ENCODE measurements at places on chromosomes 6 and 20.
A peak's percentile ranks its signal among the peaks of the same experiment; 100 is the strongest.

DNA sequence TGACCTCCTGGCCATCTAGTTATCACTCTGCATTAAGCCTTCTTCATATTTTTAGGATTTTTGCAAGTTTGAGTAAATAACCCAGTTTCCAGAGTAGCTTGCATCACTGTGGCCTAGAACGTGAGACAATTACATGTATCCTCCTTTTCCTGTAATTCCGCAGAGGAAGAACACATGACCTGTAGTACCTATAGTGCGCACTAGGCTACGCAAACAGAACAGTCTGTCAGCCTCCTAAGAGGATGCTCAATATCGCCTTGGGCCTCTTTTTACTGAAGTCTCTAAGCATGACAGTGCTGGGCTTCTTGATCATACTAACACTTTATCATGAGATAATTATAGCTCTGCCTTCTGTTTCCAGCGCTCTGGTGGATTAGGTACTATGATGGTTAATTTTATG is 20.2 kb upstream of the NR2E1 start:
- DNase-seq: no peak

GRCh38 chr6:90689172-90689571 is 102.3 kb upstream of the MAP3K7 start:
- no peak for DNase-seq

- no peak for DNase-seq
Observed at GRCh38 chr6:5726976-5727718, 279.6 kb downstream of the NRN1 start.

- no peak for DNase-seq
Observed at GRCh38 chr6:47041741-47042140, 391 bp downstream of the ADGRF1 start.

DNA sequence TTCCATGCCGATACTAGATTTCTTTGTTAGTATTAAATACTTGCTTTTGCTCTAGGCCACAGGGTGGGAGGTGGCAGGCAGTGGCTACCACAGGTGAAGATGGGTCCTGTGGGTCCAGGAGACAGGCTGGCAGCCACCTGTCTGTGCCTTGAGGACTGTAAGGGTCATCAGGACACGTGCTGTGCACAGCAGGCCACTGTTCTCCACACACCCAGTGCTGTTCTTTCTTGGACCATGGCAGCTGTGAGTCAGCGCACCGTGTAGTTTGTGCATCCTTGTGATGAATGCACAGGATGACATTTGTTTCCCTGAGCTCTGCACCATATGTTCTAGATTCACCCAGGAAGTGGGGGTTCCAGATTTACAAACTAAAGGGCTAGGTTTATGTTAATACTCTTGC is 317.0 kb downstream of the ZFAND3 start:
- no peak for DNase-seq

DNA sequence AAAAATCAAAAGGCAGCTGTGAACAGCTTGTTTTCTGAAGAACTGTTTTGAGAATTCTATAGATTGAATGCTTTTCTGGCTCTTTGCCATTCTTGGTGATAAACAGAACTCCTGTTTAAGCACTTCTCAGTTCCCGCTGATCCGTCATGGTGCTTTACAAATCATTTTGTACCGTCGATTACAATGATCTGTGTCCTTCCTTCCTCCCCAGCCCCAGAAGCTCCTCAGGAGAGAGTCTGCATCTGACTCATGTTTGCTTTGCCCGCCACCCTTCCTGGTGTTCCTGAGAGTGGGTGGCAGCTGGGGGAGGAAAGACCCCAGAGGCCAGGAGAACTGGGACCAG is 538.6 kb upstream of the MARCKS start:
- DNase-seq: no peak

DNA sequence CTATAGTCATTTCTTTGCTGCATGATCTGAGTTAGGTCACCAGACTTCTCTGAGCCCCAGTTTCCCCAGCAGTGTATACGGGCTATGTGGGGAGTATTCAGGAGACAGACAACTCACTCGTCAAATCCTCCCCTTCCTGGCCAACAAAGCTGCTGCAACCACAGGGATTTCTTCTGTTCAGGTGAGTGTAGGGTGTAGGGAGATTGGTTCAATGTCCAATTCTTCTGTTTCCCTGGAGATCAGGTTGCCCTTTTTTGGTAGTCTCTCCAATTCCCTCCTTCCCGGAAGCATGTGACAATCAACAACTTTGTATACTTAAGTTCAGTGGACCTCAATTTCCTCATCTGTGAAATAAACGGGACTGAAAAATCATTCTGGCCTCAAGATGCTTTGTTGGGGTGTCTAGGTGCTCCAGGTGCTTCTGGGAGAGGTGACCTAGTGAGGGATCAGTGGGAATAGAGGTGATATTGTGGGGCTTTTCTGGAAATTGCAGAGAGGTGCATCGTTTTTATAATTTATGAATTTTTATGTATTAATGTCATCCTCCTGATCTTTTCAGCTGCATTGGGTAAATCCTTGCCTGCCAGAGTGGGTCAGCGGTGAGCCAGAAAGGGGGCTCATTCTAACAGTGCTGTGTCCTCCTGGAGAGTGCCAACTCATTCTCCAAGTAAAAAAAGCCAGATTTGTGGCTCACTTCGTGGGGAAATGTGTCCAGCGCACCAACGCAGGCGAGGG is 594 bp upstream of the CDKN1A start:
- no peak for DNase-seq

GRCh38 chr6:157597461-157598312 is 216.7 kb downstream of the ZDHHC14 start:
- DNase-seq: peak; percentile 53

GRCh38 chr6:31190488-31190887 is 20.0 kb upstream of the POU5F1 start:
- DNase-seq: no peak
